A549 treated with dexamethasone at 1 μM for 4 hours (cell line): ENCODE measurements at places on chromosomes 6 and 20. TPM values are rescaled to one million over a fixed set of nuclear protein-coding genes. Genes with fewer than 3 reads are reported as not detected.

The KHDC1 gene
- total RNA-seq, result 2.7 to 4.2 TPM (median 3.4 TPM) in 5 replicates

The DSN1 gene
- 21.5 to 26.0 TPM (median 24.1 TPM) in 5 replicates for total RNA-seq

The MICB gene
- 5.3 to 7.8 TPM (median 7.0 TPM) in 5 replicates for total RNA-seq

The CLPSL1 gene
- total RNA-seq, result not detected in 5 replicates

The CD83 gene
- 1.6 to 2.4 TPM (median 2.1 TPM) in 5 replicates for total RNA-seq

The TNFAIP3 gene
- total RNA-seq, result 19.4 to 32.4 TPM (median 26.8 TPM) in 5 replicates

The SLC4A11 gene
- total RNA-seq, result 10.3 to 16.1 TPM (median 15.3 TPM) in 5 replicates

The SUMO4 gene
- not detected in 5 replicates for total RNA-seq

The RIMS4 gene
- total RNA-seq, result 1.7 to 2.4 TPM (median 2.1 TPM) in 5 replicates

The HLA-DMB gene
- 1.4 to 1.9 TPM (median 1.7 TPM) in 5 replicates for total RNA-seq

The TRIM10 gene
- total RNA-seq, result 0.04 TPM in 1 of 5 replicates, not detected in the others
